ENCODE measurements at places on chromosomes 5 and 9.

DNA sequence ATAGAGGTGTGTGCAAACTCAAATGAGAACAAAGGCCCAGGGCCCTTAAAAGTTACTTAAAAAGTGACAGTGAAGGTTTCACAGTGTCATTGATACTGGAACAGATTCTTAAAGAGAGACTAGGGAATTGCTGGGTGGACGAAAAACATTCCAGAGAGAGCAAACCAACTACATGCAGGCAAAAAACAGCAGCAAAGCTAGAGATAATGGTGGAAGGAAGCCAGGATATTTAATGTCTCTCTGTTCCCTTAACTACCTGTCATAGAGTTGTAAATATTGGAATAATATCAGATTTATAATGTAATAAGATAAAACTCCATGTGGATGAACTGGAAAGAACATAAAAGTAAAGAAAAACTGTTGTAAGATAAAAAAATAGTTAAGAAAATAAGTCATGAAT, 508.6 kb downstream of the TAF11L14 start:
- no peak for DNase-seq

- no peak for DNase-seq
Measured at GRCh38 chr5:154380263-154380662, 65.5 kb upstream of the SAP30L start.

DNA sequence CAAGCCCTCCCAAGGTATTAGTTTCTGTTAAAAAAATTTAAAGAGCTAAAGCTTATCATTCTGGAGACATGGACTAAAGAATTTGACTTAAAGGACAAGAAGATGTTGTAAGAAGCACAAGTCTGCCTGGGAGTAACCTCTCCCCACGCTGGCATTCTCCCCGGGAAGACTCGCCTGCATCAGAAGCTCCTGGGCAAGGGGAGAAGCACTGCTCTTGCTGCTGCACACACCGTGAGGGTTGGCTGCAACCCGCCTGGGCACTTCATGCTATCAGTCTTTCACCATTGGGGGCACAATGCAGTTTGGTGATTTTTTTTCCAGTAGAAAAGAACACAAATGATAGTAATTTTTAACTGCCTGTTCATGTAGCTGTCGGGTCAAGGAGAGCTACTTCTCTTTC, 192.5 kb upstream of the PANK3 start:
- no peak for DNase-seq

- DNase-seq: no peak
Measured at GRCh38 chr5:105639068-105639467, 2031.7 kb downstream of the EFNA5 start.

DNA sequence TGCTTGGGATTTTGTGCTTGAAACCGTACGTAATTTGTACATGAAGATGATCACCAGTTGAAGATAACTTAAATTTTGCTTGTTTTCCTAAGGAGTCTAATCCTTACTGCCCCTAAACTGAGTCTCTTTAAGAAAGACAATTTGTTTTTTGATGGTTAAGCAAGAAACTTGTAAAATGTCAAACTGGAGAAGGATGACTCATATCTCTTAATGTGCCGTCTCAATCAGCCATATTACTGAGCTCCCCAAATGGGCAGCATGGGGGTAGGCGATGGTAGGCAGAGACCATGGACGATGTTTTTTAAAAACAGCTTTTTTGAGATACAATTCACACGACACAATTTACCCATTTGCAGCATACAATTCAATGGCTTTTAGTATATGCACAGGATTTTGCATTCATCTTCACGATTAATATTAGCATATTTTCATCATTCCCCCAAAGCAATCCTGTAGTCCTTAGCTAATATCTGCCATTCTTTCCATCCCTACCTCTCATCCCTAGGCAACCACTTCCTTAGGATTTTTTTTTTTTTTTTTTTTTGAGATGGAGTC, 14.3 kb downstream of the ARHGAP26 start:
- DNase-seq: no peak

DNA sequence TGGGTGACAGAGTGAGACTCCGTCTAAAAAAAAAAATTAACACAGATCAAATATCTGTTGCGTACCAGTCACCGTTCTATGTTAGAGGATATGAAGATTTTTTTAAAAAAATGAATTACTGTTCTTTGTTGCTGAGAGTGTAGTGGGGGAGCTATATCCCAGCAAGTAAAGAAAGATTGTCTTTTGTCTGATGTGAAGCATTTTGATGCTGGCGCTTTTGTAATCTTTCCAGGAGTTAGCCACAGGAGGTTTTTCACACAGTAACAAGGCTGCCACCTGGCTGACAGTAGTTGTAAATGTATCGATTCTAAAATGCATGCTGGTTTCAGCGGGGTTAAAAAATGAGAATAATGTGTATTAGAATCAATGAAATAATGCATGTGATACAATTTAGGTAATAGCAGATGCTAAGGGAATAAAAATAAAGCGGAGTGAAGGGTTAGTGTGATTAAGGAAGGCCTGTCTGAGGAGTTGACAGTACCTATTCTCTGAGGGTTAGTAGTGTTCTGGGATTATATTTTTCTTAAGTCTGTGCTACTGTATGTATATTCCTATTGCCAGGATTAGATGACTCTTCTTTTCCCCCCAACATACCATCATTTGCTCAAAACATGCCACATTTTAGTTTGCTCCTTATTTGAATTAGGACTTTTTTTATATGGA, 3.4 kb downstream of the LMNB1 start:
- peak; percentile 39 for DNase-seq

- no peak for DNase-seq
Measured at GRCh38 chr9:6147846-6148245, 67.8 kb upstream of the IL33 start.

DNA sequence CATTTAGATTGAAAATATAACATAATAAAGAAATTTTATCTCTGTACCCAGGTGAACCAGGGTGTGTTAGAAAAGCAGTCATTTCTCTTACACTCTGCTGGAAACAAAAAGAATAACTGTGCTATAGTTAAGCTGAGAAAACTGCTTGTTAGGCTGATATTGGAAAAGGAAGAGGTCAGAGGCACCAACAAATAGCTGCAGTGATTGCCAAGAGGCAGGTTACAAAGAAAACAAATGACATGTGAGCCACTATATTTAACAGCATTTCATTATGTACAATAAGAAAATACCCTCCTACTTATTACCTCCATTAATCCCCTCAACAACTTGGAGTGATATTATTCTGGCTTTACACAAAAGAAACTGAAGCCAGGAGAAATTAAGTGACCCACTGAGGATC, 607.9 kb upstream of the TLE4 start:
- DNase-seq: no peak

GRCh38 chr9:133532937-133533668, 1.4 kb upstream of the ADAMTSL2 start:
- DNase-seq: peak; percentile 34

GRCh38 chr9:86724529-86724928, 222.8 kb downstream of the GAS1 start:
- DNase-seq: no peak

DNA sequence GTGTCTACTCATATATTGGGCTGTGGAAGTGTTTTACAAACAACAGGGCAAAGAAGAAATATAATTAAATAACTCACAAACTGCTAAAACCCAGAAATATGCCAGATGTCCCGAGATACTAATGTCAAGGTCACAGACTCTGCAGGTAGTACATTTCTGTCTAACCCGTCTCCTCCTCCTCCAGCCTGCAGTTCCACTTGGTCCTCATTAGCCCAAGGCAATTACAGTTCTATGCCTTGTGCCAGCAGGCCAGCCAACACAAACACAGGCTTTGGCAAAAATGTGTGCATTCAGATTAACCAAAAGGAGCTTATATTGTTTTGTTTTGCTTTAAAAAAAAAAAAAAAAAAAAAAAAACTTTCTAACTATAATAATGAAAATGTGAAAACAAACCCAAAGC, 148.8 kb downstream of the MYO10 start:
- DNase-seq: peak; percentile 58
